ENCODE measurements at places on chromosomes 11 and 22.

- no peak for DNase-seq
These were observed 46.2 kb downstream of the ATXN10 start for GRCh38 chr22:45717789-45718188.

DNA sequence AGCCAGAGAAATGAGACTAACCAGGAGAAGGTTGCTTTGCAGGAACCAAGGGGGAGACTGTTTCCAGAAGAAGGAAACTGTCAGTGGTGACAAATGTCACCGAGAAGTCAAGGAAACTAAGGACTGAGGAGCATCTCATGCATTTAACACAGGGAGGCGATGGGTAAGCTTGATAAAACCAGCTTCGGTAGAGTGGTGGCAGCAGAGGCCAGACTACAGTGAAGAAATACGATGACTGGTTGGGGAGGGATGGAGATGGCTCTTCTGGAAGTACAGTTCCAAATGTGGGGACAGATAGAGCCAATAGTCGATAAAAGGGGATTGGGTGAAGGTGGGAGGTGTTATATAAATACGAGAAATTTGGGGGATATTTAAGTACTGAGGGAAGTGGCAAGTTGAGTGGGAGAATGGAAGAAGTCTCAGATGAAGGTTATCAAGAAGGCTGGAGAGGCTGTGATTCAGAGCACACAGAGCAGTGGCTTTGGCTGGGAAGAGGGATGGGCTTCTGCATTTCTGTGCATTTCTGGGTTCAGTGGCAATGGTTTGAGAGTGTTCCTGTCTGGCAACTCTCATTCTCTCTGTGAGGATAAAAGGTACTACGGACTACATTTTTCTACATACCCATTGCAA is 29.2 kb downstream of the SC5D start:
- DNase-seq: no peak

DNA sequence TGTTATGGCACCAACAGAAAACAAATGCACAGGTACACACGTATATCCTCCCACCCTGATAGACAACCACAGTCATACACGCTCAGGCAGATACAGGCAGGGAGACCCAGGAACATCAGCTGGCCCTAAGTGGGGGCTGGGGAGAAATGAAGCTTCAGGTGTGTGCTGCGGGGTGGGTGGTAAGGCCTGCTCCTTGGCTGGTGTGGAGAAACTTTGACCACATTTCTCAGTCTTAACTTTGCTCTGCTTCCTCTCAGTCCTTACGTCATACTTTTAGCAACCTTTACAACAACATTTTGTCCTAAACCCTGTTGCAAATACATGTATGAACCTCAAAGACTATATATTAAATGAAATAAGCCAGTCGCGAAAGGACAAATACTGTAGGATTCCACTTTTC is 6.7 kb upstream of the ANAPC15 start:
- DNase-seq: no peak

DNA sequence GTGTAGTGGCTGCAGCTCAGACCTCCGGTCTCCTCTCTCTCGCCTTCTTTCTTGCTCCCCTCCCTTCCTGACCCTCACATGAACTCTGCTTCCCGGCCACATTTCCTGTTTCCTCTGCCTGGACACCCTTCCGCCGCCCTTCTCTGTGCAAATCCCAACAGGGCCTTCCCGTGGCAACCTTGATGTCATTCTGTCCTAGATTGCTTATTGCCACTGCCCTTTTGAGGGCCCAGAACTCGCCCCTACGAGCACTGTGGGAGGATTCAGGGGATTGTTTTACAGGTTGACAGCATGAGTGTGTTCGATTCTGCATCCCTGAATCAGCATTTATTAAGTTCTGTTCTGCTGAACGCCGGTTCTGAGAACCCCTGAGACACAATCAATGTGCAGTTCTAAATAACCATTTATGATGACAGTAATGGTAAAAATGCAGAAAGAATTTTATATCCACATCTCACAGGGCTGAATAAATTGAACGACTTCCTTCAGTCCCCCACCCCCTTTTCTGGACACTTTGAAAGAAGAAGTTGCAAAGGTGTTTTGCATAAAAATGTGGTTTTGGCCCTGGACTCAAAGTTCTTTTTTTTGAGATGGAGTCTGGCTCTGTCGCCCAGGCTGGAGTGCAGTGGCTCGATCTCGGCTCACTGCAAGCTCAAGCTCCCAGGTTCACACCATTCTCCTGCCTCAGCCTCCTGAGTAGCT is 6.4 kb downstream of the BATF2 start:
- DNase-seq: no peak

- no peak for DNase-seq
These were observed 1337.8 kb downstream of the BRD1 start for GRCh38 chr22:48489551-48490499.

DNA sequence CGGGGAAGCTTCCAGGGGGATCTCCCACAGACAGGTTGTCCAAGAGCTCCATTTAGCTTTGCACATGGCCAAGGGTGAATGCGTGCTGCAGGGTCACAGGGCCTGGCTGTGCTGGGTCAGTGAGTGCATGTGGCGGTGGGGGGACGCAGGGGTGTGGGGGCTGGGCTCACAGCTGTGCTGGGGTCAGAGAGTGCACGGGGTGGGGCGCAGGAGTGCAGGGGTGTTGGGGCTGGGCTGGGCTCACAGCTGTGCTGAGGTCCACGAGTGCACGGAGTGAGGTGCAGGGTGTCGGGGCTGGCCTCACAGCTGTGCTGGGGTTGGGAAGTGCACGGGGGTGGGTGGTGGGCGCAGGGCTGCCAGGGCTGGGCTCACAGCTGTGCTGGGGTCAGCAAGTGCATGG is 557.7 kb downstream of the BRD1 start:
- no peak for DNase-seq

GRCh38 chr11:128695539-128696221 is 1.8 kb downstream of the FLI1 start:
- peak; percentile 33 for DNase-seq

DNA sequence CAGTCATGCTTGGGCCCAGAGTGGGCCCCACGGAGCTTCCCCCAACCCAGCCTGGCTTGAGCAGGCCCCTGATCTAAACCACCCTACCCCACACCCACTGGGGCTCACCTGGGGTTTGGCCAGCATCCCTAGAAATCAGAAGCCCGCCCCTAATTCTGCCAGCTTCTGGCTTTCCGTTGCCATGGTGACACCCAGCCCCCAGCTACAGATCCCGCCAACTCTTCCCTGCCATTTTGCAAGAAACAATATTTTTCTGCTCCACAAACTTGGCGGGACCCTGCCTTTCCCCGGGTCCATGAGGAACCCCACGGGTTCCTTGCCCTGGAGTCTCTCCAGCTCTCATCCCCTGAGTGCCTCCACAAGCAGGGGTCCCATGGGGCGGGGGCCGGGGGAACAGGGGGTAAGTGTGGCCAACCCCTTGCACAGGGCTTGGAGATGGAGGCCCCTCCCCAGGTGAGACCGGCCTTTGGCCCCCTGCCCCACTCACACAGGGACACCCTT is 90.0 kb downstream of the CDKN1C start:
- DNase-seq: peak; percentile 1

GRCh38 chr11:44983786-44984185 is 33.1 kb upstream of the TP53I11 start:
- no peak for DNase-seq

- no peak for DNase-seq
These were observed 551.9 kb upstream of the LUZP2 start for GRCh38 chr11:23944923-23945322.

DNA sequence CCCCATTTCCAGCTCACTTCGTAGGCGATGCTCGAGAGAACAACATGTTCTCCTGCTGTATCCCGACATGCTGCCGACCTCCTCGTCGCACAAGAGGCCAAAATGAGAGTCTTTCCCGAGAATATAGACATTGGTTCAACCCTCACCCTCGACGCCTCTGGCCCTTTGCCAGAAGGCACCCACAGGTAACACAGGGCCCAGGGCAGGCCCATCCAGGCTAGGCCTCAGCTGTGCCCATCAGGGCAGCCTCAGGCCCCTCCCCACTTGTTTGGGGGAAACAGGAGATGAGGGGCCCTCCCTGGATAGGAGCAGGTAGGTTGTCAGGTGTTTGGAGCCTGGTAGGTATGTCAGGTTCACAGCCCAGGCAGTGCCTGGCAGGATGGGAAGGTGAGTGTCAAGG is 2.7 kb upstream of the RGL4 start:
- no peak for DNase-seq

GRCh38 chr11:31233425-31233824 is 136.1 kb downstream of the DCDC1 start:
- no peak for DNase-seq

DNA sequence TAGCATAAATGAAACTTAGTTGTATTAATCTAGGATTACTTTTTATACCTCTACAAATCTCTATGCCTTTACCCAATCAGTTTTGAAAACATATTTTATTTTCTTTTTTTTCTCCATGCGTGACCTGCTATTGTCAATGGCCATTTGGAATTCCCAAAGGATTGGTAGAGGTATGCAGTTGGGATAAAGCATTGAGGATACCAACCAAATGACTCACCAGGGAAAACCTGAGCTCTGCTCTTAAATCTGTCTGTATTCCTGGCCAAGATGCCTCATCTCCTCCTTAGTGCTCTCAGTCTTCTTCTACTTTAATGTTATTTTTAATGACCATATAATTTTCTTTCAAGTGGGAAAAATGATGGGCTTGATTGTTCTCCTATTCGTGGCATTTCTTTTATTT is 61.9 kb downstream of the EHF start:
- no peak for DNase-seq

DNA sequence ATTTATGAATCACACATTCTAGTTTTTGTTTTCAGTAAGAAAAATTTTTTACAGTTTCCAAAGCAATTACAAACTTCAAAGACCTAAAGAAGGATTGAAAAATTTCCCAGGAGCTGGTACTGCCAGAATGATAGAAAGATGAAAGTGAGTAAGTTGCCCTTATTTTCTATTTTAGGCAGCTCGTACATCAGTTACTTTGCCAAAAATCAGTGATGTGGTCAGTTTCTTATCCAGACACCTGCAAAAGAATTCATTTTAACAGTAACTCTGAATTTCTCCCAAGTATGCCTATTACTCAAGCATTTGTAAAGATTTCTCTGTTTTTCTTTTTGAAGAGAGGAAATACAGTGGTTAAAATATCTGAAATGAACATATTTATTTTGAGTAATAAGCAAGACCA is 976.3 kb upstream of the RAG2 start:
- DNase-seq: no peak

DNA sequence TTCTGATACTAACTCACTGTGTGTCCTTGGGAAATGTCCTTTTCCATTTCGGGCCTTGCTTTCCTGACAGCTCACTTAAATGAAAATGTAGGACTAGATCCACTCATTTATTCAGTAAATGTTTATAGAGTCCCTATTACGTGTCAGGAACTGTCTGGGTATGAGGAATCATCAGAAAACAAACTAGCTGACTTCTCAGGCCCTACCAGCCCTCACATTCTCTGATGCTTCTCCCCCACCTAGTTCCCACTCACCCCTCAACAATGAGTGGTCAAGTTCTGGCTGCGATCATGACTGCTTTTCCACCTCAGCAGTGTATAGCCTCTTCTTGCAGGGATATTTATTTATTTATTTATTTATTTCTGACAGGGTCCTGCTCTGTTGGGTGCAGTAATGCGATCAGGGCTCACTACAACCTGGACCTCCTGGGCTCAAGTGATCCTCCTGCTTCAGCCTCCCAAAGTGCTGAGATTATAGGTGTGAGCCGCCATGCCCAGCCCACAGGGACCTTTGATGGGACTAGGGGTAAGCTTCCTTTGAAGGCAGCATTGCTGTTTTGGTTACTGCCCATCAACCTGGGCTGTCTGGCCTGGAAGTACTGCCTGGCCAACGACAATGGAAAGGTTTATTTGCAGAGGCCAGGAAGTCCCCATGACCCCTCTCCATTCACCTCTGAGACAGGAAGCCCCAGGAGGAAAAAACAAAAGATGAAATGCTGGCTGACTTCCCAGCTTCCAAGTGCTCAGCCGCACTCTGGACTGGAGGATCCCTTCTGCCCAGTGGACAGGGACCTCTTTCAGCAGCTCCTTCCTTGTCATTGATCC is 33.1 kb upstream of the POLD3 start:
- DNase-seq: no peak

- no peak for DNase-seq
These were observed 10.9 kb upstream of the CABP2 start for GRCh38 chr11:67534070-67534679.

- DNase-seq: no peak
These were observed 842 bp downstream of the ARFGAP2 start for GRCh38 chr11:47175746-47176327.

DNA sequence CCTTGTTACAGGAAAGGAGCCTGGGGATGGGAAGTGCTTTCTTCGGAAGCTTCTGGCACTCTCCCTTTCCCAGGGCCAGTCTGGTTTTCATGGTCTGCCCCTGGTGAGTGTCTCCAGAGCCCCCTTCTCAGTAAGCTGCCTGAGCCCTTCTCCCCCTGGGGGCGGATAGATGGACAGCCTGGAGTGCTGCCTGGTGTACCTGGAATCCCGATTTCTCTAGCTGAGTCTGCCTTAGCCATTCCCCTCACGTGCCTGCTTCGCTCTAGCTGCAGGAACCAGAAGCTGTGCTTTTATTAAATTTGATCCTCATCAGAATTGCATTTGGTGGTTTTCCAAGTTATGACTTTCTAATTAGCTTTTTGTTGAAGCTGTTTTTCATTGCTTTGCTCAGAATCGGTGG is 152.9 kb upstream of the NAV2 start:
- no peak for DNase-seq

GRCh38 chr11:119087747-119088241 is 3.1 kb downstream of the HMBS start:
- DNase-seq: no peak

DNA sequence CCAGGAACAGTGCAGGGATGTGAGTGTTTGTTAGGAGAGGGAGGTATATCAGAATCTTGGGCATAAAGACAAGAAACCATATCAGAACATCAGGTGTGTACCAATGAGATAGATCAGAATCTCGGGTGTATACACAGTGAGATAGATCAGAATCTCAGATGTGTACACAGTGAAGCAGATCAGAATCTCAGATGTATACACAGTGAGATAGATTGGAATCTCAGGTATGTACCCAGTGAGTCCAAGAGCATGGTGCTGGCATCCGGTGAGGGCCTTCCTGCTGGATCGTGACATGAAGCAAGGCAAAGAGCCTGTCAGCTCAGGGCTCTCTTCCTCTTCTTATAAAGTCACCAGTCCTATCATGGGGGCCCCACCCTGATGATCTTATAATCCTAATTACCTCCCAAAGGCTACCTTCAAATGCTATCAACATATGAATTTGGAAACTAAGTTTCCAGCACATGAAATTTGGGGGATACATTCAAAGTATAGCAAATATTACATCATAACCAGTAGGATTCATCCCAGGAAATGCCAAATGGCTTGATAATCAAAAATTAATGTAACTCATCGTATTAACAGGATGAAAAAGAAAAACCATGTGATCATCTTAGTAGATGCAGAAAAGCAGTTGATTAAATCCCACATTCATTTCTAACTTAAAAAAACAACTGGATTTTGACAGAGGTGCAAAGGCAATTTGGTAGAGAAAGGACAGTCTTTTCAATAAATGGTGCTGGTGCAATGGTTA is 28.6 kb downstream of the PPARA start:
- no peak for DNase-seq

All from activated gamma-delta T cell treated with Interleukin-2 at 50 U/mL for 16 hours (primary cell).